ENCODE measurements at places on chromosomes 5 and 9.

- DNase-seq, result no peak
Observed at GRCh38 chr5:57695179-57695578, 212.6 kb upstream of the ACTBL2 start.

DNA sequence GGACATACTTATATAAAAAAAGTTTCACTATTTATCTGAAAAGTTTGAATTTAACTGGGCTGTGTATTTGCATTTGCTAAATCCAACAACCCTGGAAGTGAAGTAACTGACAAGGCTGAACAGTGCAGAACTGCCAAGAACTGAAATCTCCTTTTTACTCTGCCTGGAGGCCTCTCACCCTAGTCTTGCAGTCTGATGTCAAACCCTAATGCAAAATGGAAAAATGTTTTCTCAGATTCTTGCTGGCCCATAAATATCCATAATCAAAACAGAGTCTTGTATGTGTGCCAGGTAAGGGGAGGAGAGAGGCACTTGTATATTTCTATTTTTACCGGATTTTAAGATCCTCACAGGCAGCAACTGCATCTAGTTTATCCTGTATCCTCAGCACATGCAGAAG, 432.7 kb upstream of the KLF4 start:
- DNase-seq, result no peak

DNA sequence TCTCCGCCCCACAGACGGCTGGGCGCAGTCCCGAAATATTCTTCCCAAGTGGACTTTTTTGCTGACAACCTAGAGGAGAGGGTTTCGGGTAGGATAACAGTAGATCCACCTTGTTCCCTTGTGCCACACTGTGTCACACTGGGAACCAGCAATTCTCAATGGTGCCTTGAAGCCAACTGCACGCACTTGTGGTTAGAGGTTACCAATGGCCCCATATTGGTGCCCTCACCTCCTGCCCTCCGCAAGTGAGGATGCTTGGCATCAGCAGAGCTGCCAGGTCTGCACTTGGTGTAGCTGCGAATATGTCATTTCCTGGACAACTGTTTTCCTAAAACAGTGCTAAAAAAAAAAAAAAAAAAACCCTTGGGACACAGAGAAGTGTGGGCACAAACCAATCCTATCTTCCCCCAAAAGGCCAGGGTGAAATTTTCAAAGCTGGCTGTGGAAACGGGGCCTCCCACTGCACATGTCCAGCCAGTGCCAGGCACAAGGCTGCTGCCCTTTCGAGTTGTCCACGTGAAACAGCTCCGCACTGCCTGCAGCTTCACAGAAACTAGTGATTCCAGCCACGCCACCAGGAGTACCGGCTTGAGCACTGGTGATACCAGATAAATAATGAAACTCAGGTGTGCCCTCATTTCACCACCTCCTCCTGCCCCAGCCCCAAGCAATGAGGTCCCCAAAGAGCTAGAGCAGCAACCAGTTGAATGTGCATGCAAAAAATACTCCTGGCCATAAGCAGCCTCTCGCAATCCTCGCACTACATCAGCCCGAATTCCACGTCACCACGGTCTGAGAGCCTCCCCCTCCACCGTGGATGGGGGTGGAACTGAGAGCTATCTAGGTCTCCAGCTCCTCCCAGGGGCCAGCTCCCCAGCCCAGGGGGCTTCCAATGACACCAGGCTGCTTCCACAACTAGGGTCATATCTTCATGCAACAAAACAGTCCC, 51.2 kb downstream of the USP20 start:
- DNase-seq, result no peak

- no peak for DNase-seq
Observed at GRCh38 chr5:71013575-71013974, 11.6 kb downstream of the NAIP start.

- no peak for DNase-seq
Observed at GRCh38 chr9:11833056-11833455, 860.1 kb upstream of the TYRP1 start.

DNA sequence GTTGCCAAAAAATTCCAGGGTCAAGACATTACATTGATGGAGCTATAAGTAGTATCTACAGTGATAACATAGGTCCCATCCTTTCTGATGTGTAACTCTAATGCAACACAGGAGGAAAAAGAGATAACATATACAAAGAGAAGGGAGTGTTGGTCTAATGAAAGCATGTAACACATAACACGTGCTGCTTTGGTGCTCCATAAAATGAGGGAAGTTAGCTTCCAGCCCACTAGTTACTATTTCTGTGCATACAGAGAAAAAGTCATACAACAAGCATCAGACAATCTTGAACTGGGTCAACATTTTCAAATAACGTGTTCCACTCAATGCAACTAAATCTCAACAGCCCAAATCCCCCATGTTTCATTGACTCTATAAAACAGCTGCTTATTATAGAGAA, 11.7 kb downstream of the MLLT3 start:
- DNase-seq, result no peak

GRCh38 chr9:134585746-134586706, 55.6 kb upstream of the COL5A1 start:
- DNase-seq, result no peak

DNA sequence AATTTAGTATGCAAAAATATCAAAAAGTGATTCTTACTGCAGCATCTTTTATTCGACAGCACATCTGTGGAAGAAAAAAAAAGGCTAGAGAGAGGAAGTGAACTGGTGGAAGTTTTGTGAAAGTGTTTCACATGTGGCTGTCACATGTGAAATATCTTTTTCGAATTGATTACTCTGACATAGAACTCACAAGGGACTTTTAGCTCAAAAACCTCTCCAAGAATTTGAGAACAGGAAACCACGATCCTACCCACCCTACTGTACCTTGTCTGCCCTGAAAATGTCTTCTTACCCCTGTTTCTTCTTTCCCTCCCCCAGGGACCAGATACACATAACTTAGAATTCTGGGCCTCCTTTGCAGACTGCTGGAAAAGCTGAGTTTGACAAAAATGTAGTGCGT, 106.5 kb upstream of the PRRC1 start:
- DNase-seq, result no peak

GRCh38 chr9:26579056-26579455, 313.5 kb downstream of the CAAP1 start:
- no peak for DNase-seq

DNA sequence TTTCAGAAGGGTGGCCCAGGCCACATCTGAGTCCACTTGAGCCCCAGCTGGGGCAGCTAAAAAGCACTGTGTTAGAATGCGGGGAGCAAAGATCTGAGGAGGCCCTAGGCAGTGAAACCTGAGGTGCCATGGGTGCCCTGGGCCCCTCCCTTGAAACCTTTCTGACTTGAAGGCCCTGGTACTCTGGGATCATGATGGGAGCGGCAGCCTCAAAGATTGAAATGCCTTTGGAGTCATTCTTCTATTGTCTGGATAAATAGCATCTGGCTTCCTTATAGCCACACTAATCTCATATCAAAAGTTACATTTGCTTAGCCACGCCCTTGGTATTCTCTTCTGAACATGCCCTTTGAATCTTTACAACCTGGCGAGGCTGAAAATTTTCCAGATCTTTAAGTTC, 7.7 kb upstream of the SEMA5A start:
- DNase-seq, result no peak

- DNase-seq, result no peak
Observed at GRCh38 chr5:443239-444151, 519 bp downstream of the EXOC3 start.

DNA sequence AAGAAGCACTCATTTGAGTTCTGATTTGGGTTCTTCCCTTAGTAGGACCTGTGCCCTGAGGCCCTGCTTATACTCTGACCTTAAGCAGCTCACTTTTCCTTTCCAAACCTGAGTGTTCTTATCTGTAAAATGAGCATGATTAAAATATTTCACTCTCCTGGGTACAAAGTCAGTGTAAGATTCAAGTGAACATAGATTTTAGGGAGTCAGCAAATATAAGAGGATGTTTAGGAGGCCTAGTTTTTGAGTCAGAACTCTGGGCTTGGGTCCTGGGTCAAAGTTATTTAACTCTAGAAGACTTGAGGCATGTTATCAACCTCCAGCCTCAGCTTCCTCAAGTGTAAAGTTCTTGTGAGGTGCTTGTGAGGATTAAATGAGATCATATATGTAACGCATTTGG, 8.7 kb upstream of the SPARC start:
- DNase-seq, result no peak

GRCh38 chr9:1726993-1727759, 288.0 kb upstream of the SMARCA2 start:
- no peak for DNase-seq

DNA sequence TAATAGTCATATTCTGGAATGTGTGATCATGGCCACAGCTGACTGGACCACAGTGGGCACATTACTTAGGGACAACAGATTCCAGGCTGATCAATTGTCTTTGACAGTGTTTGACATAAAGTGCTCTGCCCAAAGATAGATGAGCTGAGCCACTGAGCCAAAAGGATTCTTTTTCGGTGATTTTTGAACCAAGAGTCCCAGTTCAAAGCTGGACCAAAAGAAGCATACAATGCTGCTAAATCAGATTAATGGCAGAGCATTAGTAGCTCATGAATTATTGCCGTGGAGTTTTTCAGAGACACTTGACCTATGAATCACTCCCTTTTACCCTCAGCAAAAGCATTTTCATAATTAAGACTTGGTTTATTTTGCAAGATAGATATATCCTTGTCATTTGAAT, 160.6 kb downstream of the IZUMO3 start:
- no peak for DNase-seq

- no peak for DNase-seq
Observed at GRCh38 chr5:129379406-129379805, 80.7 kb upstream of the ADAMTS19 start.

Measured in non-pigmented ciliary epithelial cell (primary cell).